ENCODE measurements at places on chromosomes 11 and 22.

DNA sequence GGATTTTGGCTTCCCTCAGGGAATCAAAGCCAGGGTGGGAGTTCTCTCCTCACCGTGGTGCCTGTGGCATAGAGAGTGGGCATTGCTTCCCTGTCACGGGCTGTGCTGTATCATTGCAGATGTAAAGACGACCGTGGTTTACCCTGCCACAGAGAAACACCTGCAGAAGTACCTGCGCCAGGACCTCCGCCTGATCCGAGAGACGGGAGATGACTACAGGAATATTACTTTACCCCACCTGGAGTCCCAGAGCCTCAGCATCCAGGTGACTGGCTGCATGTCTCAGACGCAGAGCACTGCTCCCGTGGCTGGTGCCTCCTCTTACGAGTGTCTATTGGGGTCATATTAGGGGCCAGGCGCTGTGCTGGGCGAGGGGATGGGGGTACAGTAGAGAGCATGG lies 24.2 kb upstream of the ST3GAL4 start:
- no peak for DNase-seq

DNA sequence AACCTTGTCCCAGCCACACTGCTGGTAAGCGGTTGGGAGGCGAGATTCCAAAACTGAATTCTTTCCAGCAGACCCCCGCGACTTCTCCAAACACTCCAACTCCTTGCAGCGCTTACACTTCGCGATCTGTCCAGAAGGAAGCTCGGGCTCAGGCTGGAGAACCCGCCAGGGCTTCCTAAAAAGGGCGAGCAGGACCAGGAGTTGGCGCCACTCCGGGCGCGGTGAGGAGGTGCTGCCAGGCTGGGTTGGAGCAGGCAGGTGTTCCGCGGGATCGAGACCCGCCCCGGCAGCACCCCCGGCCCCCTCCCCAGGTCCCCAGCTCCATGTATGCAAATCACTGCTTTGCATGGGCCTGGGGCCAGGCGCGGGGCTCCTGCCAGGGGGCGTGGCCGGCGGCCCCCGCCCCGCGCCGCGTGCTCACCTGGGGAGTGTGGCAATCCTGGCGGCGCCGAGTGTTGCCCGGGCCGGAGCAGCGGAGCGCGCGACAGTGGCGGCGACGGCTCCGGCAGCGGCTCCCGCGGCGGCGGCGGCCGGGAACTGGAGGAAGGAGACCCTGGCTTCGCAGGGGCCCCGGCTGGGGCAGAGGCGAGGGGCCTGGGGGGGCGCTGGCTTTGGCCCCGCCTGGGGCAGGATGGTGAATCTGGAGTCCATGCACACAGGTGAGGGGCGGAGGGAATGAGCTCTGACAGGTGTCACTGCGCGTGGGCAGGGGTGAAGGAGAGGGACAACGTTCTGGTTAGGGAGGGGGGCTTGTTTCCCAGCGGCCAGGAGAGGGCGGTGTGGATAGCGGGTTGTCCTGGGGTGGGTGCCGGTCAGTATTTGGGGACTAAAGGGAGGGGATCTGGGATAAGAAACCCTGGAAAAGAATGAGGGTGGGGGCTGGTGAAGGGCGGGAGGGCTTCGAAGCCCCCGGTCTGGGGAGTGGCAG lies at the start of gene POU2F3:
Gene POU2F3, plus strand, starts transcription at position 428 of the 928 bp plus-strand sequence. Its CDS starts 204 bp downstream, at position 632.
- DNase-seq, result no peak

GRCh38 chr11:109507331-109507730 lies 85.3 kb downstream of the C11orf87 start:
- no peak for DNase-seq

- no peak for DNase-seq
Observed at GRCh38 chr11:94882931-94883330, 90.4 kb downstream of the CWC15 start.

DNA sequence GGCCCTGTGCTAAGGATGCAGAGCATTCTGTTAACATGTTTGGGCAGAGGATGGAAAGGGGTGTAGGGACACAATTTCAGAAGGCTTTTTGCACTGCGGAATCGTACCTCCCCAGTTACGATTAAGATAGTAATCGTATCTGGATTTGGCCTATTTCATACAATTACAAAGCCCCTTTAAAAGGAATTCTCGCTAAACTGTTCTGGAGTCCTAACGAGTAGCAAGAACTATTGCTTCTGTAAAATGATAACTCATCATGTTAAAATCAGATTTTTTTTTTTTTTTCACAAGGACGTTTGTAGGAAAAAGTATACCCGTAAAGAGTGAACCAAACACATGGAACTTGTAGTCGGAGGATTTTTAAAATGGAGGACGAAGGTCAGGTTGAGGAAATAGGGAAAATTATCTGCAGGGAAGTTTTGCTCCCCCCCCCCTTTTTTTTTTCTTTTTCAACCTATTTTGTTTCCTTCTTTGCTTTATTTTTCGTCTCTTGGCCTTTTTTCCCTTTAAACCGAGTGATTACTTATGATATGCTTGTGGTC lies 934 bp downstream of the HSD17B12 start:
- DNase-seq, result no peak

DNA sequence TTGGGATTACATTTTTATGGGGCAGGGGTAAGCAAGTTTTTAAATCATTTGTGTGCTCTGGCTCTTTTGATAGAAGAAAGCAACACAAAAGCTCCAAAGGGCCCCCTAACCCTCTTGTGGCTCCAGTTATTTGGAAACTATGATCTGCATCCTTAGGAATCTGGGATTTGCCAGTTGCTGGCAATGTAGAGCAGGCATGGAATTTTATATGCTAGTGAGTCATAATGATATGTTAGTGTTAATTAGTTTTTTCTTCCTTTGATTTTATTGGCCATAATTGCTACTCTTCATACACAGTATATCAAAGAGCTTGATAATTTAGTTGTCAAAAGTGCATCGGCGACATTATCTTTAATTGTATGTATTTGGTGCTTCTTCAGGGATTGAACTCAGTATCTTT lies 10.1 kb downstream of the RAG1 start:
- DNase-seq, result no peak

DNA sequence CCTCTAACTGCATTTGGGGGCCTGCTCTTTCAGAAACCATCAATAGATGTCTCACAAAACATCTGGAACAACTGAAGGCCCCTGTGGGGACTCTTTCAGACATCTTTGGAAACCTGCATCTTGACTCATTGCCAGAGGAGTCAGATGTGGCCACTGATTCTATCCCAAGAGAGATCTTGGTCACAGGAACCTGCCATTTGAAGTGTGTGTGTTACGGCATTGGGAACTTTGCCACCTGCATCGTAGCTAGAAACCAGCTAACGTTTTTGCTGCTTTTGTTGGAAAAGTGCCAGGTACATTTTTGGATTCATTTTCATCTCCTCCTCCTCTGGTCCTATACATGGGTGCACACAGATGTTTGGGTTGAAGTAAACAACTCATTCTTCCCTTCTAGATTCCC lies 4.3 kb downstream of the SRRD start:
- no peak for DNase-seq

DNA sequence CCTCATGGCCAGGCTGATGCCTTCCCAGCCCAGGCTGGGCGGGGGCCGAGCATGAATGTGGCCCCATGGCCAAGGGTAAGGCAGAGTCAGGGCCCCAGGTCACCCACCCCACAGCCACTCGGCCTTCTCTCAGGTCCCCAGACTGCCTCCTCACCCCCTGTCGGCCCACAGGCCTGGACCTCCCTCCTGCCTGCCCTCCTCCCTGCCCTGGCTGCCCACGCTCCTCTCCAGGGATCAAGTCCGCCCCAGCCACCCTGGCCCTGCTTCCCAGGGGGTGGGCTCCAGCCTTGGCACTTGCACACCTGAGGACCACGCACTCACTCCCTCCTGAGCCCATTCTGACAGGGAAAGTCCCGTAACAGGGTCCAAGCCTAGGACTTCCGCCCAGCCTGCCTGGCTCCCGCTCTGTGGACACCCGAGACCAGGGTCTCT lies 37.8 kb upstream of the TH start:
- no peak for DNase-seq

DNA sequence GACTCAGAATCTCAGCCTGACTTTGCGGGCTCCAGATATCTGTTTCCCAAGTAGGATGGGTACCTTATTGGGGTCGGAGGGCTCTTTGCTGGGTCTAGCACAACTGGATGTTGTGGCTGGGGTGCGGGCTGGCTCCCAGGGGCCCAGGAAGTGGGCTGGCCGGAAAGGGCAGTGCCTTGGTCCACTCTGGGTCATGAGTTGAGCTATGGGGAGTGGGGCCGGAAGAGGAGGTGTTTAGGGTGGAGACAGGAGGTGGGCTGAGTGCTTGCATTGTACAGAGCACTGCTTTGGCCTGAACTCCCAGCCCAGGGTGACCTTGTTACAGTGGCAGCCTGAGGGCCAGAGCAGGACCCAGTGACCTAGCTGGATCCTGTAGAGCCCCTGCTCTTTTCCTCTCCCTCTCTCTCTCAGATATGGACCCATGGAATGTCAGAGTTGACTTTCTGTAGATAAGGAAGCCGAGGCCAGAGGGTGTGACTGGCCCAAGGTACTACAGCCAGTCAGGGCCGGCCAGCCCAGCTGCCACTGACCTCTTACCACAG lies 13.2 kb downstream of the PHLDB1 start:
- no peak for DNase-seq

DNA sequence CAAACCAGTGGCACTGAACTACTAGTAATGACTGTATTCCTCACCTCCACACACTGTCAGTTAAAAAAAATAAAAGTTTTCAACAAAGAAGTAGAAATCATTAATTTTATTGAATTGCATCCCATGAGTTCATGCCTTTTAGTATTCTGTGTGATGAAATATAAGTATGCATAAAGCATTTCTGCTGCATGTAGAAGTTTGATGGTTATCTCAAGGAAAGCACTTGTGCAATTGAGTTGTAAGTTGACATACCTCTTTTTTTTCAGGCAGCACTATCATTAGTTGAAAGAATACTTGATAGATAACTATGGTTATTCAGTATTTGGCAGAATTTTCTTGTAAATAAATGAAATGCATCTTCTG lies 104.4 kb downstream of the STIM1 start:
- DNase-seq, result no peak

- no peak for DNase-seq
Observed at GRCh38 chr11:61927501-61927900, 10.1 kb upstream of the RAB3IL1 start.

- no peak for DNase-seq
Observed at GRCh38 chr11:37364246-37364839, 766.3 kb upstream of the RAG2 start.

Data from CD4-positive, alpha-beta T cell treated with Interleukin-6 at 100 ng/mL for 8 hours (primary cell).